B cell (primary cell): ENCODE measurements at places on chromosomes 1 and 21.

DNA sequence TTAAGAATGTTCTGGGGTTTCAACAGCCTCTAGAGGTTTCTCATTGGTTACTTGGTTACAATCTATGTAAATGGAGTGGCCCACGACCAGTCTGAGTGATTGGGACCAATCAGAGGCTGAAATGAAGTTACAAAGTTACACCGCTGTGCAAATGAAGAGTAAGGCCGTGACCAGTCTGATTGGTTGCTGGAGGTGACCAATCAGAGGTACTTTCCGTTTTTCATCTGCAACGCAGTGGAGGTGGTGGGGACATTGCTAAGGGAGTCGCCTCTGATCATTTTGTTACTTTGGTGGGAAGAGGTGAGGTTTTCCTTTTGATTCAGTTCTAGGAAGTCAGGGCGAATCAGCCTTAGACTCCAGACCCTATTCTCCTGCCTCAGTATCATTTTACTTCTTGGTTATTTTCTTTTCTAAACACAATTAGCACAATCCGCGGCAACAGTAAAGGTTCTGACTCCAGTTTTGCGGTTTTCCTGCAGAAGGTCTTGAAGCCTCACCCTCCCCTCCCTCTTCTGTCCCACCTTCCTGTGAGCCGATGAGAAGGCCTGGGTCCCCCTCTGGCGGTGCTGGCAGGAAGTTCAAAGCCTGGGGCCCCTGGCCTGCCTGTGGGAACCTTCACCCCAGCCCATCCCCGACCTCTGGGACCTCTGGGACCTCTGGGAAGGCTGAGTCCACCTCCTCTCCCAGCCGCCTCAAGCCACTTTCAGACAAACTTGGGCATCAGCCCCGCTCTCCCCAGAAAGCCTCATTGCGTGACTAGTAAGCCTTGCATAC lies 38.7 kb upstream of the TTC34 start:
- DNase-seq, result peak; percentile 35

DNA sequence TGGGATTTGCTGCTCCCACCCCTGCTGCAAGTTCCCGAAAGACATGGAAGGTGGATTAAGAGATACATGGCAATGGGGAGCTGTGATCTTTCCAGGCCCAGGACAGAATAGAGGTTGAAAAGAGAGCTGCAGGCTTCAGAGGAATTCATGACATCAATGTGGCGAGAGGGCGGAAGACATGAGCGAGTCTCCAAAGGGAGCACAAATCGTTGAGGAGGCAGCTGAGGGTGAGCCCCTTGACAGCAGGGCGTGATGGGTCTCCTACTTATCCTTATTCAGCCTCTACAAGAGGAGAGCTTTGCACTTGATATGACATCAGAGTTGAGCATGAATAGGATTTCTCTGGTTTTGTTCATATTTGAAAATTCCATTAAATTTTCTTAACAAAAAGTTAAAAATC lies 45.5 kb upstream of the TACSTD2 start:
- no peak for DNase-seq

DNA sequence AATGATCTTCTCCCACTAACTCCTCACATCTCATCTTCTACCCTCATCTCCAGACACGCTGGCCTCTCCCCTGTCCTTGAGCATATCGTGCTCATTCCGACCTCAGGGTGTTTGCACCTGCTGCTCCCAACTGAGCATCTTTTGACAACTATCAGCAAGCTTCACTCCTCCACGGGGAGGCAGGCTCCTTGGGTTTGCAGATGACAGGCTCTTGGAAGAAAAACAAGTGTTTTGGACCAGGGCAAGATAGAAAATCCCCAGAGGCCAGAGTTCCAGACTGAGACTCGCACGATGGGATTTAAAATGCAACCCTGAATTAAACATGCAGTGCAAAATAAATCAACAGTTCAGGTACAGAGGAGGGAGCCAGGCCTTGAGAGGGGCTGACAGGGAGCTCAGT lies 246.7 kb downstream of the PTPRU start:
- no peak for DNase-seq

GRCh38 chr21:45596704-45597318 lies 46.7 kb upstream of the PCBP3 start:
- DNase-seq, result peak; percentile 84

- DNase-seq, result no peak
These were observed 20.5 kb upstream of the NRDC start for GRCh38 chr1:51899022-51899421.

GRCh38 chr1:38958967-38959366 lies 17.3 kb upstream of the RHBDL2 start:
- DNase-seq, result no peak

- no peak for DNase-seq
These were observed 86.3 kb downstream of the GLIS1 start for GRCh38 chr1:53652441-53653199.

DNA sequence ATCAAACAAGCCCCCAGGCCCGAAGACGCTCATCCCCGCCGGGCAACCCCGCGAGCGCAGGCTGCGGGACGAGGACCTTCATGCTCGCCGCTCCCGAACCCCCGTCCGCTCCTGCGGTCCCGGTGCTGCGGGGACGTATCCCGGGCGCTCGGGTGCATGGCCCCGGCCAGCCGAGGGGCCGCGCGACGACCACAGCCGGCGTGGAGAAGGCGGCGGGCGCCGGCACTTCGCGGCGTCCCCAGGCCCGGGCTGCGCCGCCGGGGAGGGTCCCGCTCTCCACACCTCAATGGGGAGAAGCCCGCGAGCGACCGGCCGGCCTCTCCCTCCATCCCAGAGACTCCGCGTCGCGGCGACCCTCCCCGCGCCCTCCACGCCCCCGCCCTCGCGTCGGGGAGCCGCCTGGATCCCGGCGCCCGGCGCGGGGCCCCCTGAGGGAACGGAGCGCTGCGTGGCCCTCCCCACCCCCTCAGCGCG lies 401 bp downstream of the ERRFI1 start:
- DNase-seq, result no peak

- no peak for DNase-seq
These were observed at the start of gene B3GALNT2 for GRCh38 chr1:235504122-235504493. B3GALNT2 (minus strand) TSS chr1:235504452; CDS start chr1:235504252, 200 bp downstream.

GRCh38 chr1:44636688-44637598 lies 37.3 kb downstream of the TMEM53 start:
- DNase-seq, result no peak

GRCh38 chr1:217333939-217334338 lies 297.0 kb downstream of the GPATCH2 start:
- no peak for DNase-seq

GRCh38 chr1:157007306-157007705 lies 38.2 kb downstream of the ARHGEF11 start:
- DNase-seq, result no peak

- DNase-seq, result no peak
These were observed 84.5 kb upstream of the GCLM start for GRCh38 chr1:93993731-93994130.

- DNase-seq, result no peak
These were observed 20.5 kb upstream of the NPHP4 start for GRCh38 chr1:6012529-6013318.

- DNase-seq, result no peak
These were observed 162.7 kb downstream of the ZNF648 start for GRCh38 chr1:181898773-181899172.

GRCh38 chr1:204463125-204464060 lies 31.2 kb downstream of the PIK3C2B start:
- no peak for DNase-seq

DNA sequence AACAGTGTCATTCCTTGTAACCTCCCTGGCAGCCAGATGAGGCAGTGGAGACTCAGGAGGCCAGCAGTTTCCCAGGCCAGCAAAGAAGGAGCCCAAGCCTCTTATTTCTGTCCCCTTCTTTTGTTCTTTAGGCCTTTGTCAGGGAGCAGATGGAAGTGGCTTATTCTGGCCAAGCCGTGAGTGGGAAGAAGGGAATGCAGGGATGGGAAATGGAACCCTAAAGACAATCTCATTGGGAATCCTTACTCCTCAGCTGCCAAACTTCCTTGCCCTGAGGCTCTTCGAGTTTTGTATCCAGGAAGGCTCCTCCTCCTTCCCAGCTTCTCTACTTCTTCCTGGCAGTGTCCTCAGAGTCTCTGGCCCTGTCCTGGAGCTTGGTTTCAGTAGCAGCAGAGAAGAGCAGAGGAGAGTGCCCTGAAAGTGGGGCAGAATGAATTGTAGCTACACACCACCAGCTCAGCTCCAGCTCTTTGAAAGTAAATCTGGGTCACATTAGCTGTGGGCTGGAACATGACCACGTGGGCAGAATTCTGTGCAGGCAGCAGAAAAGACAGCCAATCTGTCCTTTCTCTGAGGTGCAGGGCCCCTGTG lies 63.9 kb downstream of the NDUFS5 start:
- DNase-seq, result no peak

DNA sequence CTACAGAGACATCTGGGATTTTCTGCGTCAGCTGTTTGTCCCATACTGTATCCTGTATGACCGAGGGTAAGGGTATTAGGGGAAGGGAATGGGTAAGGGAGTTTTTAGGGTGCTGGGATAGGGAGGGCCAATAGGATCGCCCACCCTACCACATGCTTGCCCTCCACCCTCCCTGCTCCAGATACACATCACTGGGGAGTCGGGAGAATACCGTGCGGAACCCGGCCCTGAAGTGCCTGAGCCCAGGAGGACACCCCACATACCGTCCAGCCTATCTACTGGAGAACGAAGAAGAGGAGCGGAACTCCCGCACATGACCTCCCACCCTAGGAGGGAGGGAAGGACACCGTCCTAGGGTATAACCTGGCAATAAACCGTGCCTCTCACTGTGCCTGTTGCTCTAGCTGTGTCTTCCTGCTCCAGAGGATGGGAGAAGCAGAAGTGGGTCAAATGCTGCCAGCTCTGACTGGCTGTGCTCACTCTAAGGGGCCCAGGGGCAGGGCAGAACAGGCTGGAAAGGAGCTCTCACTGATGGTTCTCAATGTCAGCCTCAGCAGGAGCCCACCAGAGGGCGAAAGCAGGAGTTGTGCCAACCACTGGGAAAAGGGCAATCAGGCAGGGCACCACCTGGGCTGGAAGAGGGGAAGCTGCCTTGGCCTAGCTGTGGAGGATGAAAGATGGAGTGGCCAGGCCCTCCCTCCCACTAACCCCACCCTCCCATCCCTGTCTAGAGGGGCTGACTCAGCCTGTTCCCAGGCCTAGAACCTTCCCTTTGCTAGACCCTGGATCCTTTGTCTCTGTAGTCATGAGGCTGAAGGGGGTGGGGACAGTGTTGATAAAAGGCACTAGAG lies 440 bp upstream of the LENEP start:
- DNase-seq, result no peak

GRCh38 chr21:32710069-32710784 lies 17.6 kb downstream of the SYNJ1 start:
- DNase-seq, result no peak

- no peak for DNase-seq
These were observed 224.9 kb downstream of the PTPRU start for GRCh38 chr1:29461115-29461739.

DNA sequence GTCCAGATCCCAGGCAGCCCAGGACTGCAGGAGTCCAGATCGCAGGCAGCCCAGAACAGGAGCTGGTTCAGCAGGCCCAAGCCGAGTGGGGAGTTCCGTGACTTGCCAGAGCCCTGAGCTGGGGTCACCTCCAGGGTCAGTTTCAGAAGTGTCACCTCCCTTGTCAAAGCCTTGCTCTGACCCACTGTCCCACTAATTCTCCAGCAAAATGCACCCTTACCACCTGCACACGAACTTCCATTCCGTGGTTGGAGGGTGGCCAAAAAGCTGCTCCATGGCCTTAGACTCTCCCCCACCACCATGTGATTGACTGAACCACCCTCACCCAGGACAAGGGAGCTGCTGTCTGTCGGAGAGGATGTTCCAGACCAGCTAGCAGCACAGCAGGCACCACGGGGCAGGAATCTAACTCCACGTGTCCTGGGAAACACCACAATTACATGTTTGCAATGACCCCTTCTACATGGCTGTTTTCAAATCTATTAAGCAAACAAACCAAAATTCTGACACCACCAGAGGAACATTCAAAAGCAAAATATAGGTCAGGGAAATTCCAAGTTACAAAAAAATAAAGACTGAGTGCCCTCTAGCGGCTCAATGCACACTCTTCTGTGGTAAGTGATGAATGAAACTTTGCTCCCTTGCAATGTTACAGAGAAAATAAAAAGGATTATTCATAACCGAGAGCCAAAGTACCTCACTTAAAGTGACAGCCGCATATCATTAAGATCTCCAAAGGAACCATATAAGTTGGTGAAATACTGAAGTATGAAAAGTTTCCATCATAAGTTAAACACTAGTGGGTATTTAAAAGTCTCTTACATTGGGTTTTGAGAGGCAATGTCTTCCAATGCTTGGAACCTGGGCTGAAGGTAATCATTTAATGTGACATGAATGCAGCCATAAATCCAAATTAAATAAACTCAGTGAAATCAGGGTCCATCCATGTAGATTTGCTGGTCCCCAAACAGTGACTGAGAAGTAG lies 76.3 kb downstream of the NPHP4 start:
- peak; percentile 48 for DNase-seq

GRCh38 chr1:77732090-77732489 lies 27.6 kb downstream of the USP33 start:
- no peak for DNase-seq

DNA sequence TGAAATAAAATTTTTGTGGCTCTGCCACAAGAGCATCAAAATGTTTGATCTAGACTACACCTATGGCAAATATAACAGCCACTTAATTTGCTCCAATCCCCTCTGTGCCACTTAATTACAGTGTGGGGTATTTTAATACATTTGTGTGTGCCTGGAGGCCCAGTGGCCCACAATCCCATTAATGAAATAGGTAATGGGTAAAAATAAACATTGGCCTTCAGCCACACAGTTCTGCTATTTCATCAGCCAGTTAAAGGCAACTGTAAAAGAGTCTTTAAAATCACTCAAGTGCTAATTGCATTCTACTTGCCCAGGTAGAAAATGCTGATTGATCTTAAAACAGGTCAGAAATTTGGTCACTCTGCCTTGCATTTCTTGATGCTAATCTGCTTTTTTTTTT lies 151.6 kb upstream of the UBE2U start:
- DNase-seq, result no peak

GRCh38 chr1:91891454-91891853 lies 5.5 kb upstream of the TGFBR3 start:
- DNase-seq, result no peak

- no peak for DNase-seq
These were observed 1.7 kb upstream of the GLIS1 start for GRCh38 chr1:53740621-53741105.

GRCh38 chr1:159989581-159989980 lies 35.5 kb upstream of the SLAMF9 start:
- no peak for DNase-seq

DNA sequence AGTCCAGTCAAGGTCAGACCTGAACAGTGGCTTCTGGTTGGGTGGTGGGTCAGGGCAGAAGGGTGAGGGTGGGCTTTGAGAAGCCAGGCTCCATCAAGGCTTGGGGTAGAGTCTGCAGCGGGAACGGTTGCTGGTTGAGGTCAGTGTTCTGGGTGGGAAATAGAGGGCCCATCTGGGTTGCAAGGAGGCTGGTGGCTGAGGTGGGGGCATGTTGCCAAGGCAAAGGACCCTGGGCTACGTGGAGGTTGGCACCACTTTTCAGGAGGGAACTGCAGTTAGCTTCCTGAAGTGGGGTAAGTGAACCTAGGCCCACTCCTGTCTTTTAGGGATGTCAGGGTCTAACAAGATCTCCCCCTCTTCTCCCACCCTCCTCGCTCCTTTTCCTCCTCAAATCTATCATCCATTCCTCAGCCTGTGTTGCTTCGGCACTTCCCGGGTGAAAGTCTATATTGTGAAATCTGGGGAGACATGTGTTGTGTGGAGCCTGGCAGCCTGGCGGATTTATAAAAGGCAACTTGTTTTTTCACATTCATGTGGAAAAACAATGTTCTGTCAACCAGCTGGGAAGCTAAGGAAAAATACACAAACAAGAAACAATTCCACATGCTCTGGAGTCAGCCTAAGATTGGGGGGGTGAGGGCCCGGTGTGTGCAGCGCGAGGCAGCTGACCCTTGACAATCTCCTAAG lies 1.5 kb downstream of the IL22RA1 start:
- DNase-seq, result no peak
